ENCODE measurements at places on chromosomes 12 and 14. TPM values are rescaled to one million over a fixed set of nuclear protein-coding genes. Genes with fewer than 3 reads are reported as not detected.

KRT6C gene
- total RNA-seq = not detected

TRHDE gene
- 31.2 TPM for total RNA-seq

BCAT1 gene
- total RNA-seq = 93.5 TPM

GNG2 gene
- 11.2 TPM for total RNA-seq

PAPLN gene
- 33.5 TPM for total RNA-seq

ACOT6 gene
- total RNA-seq = not detected

DIP2B gene
- total RNA-seq = 8.5 TPM

KRT85 gene
- total RNA-seq = not detected

RTL1 gene
- total RNA-seq = 0.21 TPM

ANG gene
- 4.2 TPM for total RNA-seq

GLIPR1L2 gene
- not detected for total RNA-seq

TCTN1 gene
- 61.8 TPM for total RNA-seq

PRDM4 gene
- total RNA-seq = 31.9 TPM

WASHC3 gene
- 43.0 TPM for total RNA-seq

TCL1A gene
- total RNA-seq = not detected

IFI27L1 gene
- 7.1 TPM for total RNA-seq

BICDL1 gene
- not detected for total RNA-seq

PLD4 gene
- total RNA-seq = 10.9 TPM

APEX1 gene
- 95.1 TPM for total RNA-seq

SNRPF gene
- 23.1 TPM for total RNA-seq

GPRC5D gene
- total RNA-seq = not detected

TAS2R20 gene
- total RNA-seq = 2.4 TPM

PAX9 gene
- total RNA-seq = 0.26 TPM

MLF2 gene
- total RNA-seq = 138 TPM

PRH2 gene
- not detected for total RNA-seq

KCNMB4 gene
- 11.0 TPM for total RNA-seq

SDR9C7 gene
- total RNA-seq = 0.49 TPM

SMCO3 gene
- total RNA-seq = 2.9 TPM

MYF5 gene
- total RNA-seq = not detected

KLRD1 gene
- total RNA-seq = 0.97 TPM

RHOJ gene
- 30.6 TPM for total RNA-seq

KRT4 gene
- total RNA-seq = not detected

DCN gene
- total RNA-seq = 4,675 TPM

SERPINA9 gene
- not detected for total RNA-seq

TOMM20L gene
- 18.7 TPM for total RNA-seq

SLC4A8 gene
- total RNA-seq = 1.3 TPM

CLEC4D gene
- total RNA-seq = 0.30 TPM

FOXJ2 gene
- total RNA-seq = 7.4 TPM

CYP27B1 gene
- total RNA-seq = 1.2 TPM

CELA1 gene
- total RNA-seq = not detected
